ENCODE measurements at places on chromosomes 4 and X. TPM values are rescaled to one million over a fixed set of nuclear protein-coding genes. Genes with fewer than 3 reads are reported as not detected.

The CT55 gene
- total RNA-seq = not detected

The IL9R gene
- total RNA-seq = not detected

The CENPVL2 gene
- total RNA-seq = not detected

DNA sequence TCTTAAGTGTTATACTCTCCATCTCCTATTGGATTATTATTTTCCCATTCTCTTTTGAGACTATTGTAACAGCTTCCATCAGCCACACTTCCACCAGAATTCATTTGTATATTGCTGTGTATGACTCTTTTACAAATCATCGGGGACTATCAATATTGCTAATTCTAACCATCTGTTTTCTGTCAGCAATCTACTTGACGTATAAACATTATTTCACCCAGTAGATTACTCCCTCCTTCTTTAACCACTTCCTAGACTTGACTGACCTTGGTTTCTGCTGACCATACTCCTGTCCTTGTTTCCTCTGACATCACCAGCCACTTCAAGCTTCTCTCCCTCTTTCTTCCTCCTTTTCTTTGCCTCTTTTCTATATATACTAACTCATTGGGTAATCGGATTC lies 402.9 kb downstream of the PCDH18 start:
- DNase-seq = no peak

GRCh38 chr4:138775890-138776289 lies 239.7 kb upstream of the NOCT start:
- no peak for DNase-seq

GRCh38 chr4:24519649-24520048 lies 64.7 kb downstream of the DHX15 start:
- DNase-seq = peak; percentile 38

DNA sequence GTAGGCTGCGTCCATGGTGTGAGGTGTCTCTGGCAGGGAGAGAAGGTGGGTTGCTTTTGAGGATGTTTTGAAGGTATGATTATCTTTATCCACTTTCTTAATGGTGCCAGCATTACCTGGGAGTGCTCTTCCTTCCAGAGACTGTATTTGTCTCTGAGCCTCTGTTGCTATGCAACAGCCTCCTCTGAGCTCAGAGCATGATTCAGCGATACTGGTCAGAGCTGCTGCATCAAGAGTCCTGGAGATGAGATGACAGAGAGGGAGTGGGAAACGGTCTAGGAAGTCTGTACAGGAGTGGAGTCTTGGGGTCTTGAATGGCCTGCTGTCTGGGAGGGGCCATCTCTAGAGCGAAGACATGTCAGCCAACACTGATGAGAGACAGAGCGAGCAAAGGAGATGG lies 104.4 kb upstream of the RAB40AL start:
- peak; percentile 11 for DNase-seq

GRCh38 chrX:19747652-19748610 lies 139.5 kb downstream of the SH3KBP1 start:
- DNase-seq = no peak
